M059J (cell line): ENCODE measurements at places on chromosomes 6 and 20. TPM values are rescaled to one million over a fixed set of nuclear protein-coding genes. Genes with fewer than 3 reads are reported as not detected.

The COL11A2 gene
- total RNA-seq, result 0.02 TPM in 1 of 2 replicates, not detected in the other

The SH3BGRL2 gene
- total RNA-seq, result 6.4 and 9.8 TPM in 2 replicates

The ENPP5 gene
- 0.22 and 1.0 TPM in 2 replicates for total RNA-seq

The RTN4IP1 gene
- total RNA-seq, result 13.3 and 20.8 TPM in 2 replicates

The PRDM13 gene
- not detected in 2 replicates for total RNA-seq

The FOXS1 gene
- 0.12 TPM in 1 of 2 replicates, not detected in the other for total RNA-seq

The OXT gene
- total RNA-seq, result not detected in 2 replicates

The PROCR gene
- total RNA-seq, result 58.9 and 60.0 TPM in 2 replicates

The RIPK1 gene
- total RNA-seq, result 26.5 and 43.6 TPM in 2 replicates

The SOX18 gene
- total RNA-seq, result not detected in 2 replicates
